Calu3 (cell line): ENCODE measurements at places on chromosomes 4 and X. TPM values are rescaled to one million over a fixed set of nuclear protein-coding genes. Genes with fewer than 3 reads are reported as not detected.

GRCh38 chrX:132742246-132742645, 216.2 kb downstream of the HS6ST2 start:
- DNase-seq, result no peak

Gene MAGIX
- total RNA-seq, result 13.9 and 16.6 TPM in 2 replicates

DNA sequence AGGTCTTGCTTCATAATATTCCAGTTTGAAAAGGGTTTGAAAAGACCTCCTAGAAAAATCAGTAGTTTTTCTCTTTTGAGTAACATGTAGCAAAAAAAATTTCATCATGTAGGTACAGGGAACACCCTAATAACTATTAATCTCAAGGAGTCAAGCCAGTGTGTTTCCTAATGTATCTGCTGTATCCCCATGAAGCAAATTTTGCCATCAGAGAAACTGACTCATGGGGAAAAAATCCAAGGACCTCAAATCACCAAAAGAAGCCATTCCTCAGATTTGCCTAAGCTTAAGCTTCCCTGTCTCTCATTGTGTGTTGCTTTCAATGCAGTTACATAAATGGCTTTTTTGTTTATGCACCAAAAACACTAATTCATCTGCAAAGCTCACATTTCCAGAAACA, 29.7 kb downstream of the F9 start:
- no peak for DNase-seq

- DNase-seq, result no peak
Measured at GRCh38 chr4:6280365-6280996, 10.8 kb downstream of the WFS1 start.

GRCh38 chr4:186118582-186118981, 14.1 kb downstream of the FAM149A start:
- no peak for DNase-seq

DNA sequence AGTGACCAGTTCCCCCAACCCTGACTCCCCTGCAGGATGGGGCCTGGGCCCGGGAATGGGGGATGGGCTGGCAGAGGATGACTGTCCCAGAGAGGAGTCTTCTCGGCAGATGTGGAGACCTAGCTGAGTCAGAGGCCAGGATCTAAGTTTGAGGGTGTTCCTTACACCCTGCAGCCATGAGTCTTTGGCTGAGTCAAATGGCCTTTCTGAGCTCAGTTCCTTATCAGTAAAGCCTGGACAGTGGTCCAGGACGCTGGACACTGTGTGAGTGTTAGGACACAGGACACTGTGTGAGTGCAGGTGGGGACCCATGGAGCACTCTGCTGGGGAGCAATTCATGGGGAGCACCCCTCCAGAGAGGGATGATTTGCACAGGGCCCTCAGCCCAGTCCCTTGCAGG, 5.0 kb downstream of the IL9R start:
- no peak for DNase-seq

GRCh38 chr4:155735496-155735895, 23.3 kb upstream of the GUCY1B1 start:
- no peak for DNase-seq

Gene TMSB15A
- total RNA-seq, result 1.8 and 1.9 TPM in 2 replicates

GRCh38 chr4:25813448-25814106, 49.2 kb downstream of the SEL1L3 start:
- no peak for DNase-seq
